WTC11 (cell line): ENCODE measurements at places on chromosomes 16 and 17. TPM values are rescaled to one million over a fixed set of nuclear protein-coding genes. Genes with fewer than 3 reads are reported as not detected.

DNA sequence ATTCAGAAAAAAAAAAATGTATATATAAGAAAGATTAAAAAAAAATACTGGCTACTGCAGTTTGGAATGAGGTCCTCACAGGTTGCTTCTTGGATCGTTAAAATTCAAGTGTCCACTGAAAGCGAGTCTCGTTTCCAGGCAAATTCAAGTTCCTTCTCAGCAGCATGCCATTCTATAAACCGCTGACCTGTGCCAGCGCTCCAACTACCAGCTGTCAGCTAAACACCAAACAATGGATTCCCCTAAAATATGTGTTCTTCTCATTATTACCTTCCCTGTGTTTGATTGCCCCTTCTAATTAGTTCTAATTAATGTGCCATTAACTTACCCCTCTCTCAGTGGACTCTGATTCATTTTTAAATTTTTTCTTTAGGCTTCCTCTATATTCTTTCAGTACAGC lies 92.4 kb downstream of the DNAH9 start:
- peaks cover 4% of the 10 kb centered on the region; the same call in 1 of the 2 replicates for H3K4me1 ChIP-seq
- H3K27me3 ChIP-seq, result no peaks in the 10 kb centered on the region; the same call in 1 of the 2 replicates
- H3K4me3 ChIP-seq, result no peak overlapping the region
- no peak overlapping the region for H3K27ac ChIP-seq
- no peak for DNase-seq

- peaks cover 4% of the 10 kb centered on the region for H3K36me3 ChIP-seq
- H3K27me3 ChIP-seq, result peaks cover 6% of the 10 kb centered on the region; the same call in 1 of the 2 replicates
- peaks cover 46% of the 10 kb centered on the region for H3K4me1 ChIP-seq
- no peak for DNase-seq
Measured at GRCh38 chr17:74117087-74117698, 86.3 kb upstream of the RPL38 start.

- peaks cover 11% of the 10 kb centered on the region for H3K36me3 ChIP-seq
- H3K27ac ChIP-seq, result no peak overlapping the region
- no peaks in the 10 kb centered on the region for H3K27me3 ChIP-seq
- DNase-seq, result no peak
- no peaks in the 10 kb centered on the region; the same call in 1 of the 2 replicates for H3K4me1 ChIP-seq
- no peak overlapping the region for H3K4me3 ChIP-seq
Measured at GRCh38 chr17:53191878-53192277, 630.8 kb upstream of the KIF2B start.

The WNT9B gene
- 0.41 to 0.87 TPM (median 0.44 TPM) in 3 replicates for total RNA-seq
